ENCODE measurements at places on chromosomes 7 and 10. TPM values are rescaled to one million over a fixed set of nuclear protein-coding genes. Genes with fewer than 3 reads are reported as not detected.

GRCh38 chr7:129989466-129989865 is 36.7 kb upstream of the UBE2H start:
- no peaks in the 10 kb centered on the region for H3K4me1 ChIP-seq
- DNase-seq: no peak
- no peak overlapping the region for H3K27ac ChIP-seq

DNA sequence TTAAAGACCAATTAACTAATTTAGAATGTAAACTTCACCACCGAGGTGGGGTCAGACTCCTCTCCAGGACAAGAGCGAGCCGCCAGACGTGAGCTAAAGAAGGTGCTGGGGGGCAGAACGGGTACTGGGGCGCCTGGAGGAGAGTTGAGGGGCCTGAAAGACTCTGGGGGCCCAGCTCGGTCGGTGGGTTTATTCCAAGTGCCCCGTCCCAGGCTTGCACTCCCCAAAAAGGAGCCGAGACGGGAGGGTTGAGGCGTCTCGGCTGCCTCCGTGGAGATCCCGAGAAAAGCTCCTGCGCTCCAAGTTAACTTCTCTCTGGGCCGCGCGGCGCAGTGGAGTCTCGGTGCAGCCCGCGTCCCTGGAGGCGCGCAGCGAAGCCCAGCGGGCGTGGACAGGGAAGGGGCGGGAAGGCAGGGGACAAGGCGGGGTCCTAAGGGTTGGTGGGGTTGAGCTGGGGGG is 553.3 kb downstream of the TFEC start:
- no peak for DNase-seq
- peaks cover 37% of the 10 kb centered on the region for H3K27me3 ChIP-seq
- H3K27ac ChIP-seq: no peak overlapping the region
- no peaks in the 10 kb centered on the region for H3K36me3 ChIP-seq
- H3K4me1 ChIP-seq: peaks cover 15% of the 10 kb centered on the region

DNA sequence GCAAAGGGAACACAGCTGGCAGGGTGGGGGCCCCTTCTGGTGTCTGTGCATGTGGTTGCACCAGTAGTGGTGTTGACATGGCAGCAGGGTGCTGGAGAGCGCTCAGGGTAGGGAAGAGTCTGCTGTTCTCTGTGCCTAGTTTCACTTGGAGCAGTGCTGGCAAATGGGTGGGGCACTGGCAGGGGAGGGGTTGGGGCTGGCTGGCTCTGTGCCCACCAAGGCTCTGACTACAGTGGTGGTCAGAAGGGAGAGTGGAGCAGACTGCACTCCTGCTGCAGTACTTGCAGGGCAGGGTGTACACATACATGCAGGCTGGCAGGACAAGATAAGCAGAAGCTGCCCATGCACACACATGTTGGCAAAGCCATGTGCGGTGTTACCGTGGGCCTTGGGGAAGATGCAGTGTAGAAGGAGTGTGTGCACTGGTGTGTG is 18.2 kb downstream of the FAM25A start:
- peak overlapping the region; percentile 27 for H3K27ac ChIP-seq
- peaks cover 14% of the 10 kb centered on the region for H3K4me1 ChIP-seq
- H3K27me3 ChIP-seq: no peaks in the 10 kb centered on the region
- no peaks in the 10 kb centered on the region for H3K36me3 ChIP-seq
- no peak for DNase-seq
- H3K4me3 ChIP-seq: no peak overlapping the region

GRCh38 chr10:121268363-121268762 is 329.9 kb downstream of the FGFR2 start:
- H3K36me3 ChIP-seq: no peaks in the 10 kb centered on the region
- no peak for DNase-seq
- H3K4me1 ChIP-seq: peaks cover 20% of the 10 kb centered on the region
- no peak overlapping the region for H3K27ac ChIP-seq
- peaks cover 12% of the 10 kb centered on the region for H3K27me3 ChIP-seq

The CNPY1 gene
- not detected for total RNA-seq

The GIMAP2 gene
- total RNA-seq: 8.2 TPM

The MCMBP gene
- 55.5 TPM for total RNA-seq

The GNGT1 gene
- not detected for total RNA-seq
